ENCODE measurements at places on chromosomes 2 and 18.

DNA sequence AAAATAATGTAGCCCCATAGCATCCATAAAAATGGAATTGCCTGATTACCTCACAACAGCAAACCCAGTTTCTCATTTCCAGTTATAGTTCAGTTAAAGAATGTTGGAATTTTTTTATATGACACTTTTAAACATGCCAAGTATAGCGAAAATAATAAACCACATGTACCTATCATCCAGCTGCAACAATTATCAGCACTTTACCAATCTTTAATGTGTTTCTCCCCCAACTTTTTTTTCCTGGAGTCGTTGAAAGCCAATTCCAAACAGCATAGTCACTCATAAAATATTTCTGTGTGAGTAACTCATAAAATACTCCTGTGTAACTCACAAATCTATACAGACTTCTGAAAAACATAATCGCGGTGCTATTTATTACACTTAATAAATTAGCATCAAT, 38.1 kb downstream of the SMAD4 start:
- no peak for DNase-seq

DNA sequence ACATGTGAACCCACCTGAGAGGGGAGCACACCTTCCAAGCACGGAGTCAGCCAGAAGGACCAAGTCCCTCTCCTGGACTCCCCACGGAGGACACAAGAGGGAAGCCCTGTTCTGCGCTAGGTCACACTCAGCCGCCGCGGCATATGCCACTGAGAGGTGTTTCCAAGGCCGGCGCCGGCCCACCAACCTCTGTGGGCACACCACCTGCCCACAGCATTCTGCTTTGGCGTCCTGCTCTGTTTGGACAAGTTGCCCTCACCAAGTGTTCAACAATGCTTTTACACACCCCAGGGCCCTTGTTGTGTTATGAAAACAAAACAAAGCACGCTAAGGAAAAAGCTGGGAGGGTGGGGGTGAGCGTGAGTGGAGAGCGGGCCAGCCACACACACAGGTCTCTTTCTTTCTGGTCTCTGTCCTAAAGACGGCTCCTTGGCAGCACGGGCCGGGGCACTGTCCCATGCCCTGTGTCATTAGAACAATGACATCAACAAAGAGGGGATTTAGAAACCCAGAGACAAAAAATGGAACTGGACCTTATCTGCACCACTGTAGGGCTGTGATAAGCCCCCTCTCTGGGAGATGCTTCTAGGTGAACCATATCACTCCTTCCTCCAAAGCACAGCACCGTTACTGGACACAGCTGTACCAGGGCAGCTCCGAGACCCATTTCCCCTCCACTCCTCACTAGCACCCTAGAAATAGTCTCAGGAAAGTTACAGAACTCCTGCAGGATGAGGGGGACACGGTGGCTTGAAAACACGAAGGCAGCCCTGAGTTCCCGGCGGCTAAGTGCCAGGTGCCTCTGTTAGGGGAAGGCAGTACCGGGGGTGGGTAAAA, 17.0 kb downstream of the SMAD7 start:
- no peak for DNase-seq

DNA sequence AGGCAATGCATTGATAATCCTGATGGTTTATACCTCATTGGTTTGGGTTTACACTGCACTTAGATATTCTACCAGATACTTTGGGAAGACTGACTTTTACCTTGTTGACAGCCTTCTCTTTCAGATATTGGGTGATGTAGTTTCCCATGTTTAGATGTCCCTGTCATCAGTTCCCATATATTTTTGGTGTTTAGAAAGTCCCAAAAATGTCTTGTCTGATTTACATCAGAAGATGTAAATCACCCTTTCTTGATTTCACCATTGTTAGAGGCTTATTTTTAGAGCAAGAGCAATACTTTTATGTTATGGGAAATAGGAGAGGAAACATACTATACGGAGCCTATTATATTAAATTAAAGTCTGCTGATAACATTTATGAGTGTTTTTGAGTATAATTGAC, 14.4 kb upstream of the CCDC102B start:
- DNase-seq = no peak

DNA sequence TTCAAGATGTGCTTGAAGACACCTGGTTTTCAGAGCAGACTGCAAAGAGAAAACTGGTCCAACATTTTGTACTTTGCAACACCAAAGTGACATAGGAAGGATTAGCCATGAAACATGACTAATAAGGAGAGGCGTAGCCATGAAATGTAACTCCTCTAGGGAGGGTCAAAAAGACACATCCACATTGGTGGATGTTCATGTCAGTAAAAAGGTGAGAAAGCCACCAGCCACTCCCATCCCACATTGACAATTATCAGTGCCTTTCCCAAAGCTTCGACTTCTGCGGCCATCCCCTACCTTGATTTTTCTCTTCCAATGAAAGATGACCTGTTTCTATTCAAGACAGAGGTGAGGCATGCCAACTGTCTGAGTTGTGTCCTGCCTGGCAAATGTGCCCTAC, 223.2 kb downstream of the ALK start:
- no peak for DNase-seq

- no peak for DNase-seq
These were observed 883.4 kb upstream of the CDH2 start for GRCh38 chr18:29060349-29060748.

- no peak for DNase-seq
These were observed 37.7 kb upstream of the KLF11 start for GRCh38 chr2:10005461-10006235.

Data from dorsolateral prefrontal cortex (tissue), 122 donors.